NCI-H1930 (cell line): ENCODE measurements at places on chromosomes 7 and 10.

- DNase-seq: no peak
Observed at GRCh38 chr10:86759073-86759672, 2.8 kb downstream of the BMPR1A start.

DNA sequence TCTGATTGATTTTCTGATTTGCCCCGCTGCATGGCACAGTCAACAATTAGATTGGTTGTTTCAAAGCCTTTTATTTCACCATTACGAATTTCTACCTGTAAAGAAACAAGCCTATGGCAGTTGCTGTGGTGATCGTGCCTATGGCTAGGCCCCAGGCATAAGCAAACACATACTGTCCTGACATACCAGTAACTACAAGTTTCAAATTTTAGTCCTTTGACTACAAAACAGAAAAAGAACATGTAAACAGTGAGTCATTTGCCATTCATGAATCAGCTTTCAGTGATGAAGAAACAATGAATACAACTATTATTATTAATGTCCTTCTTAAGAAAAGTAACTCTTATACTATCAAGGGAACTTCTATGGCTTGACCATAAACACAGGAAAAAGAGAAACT, 168.0 kb upstream of the LRRN3 start:
- DNase-seq: no peak

DNA sequence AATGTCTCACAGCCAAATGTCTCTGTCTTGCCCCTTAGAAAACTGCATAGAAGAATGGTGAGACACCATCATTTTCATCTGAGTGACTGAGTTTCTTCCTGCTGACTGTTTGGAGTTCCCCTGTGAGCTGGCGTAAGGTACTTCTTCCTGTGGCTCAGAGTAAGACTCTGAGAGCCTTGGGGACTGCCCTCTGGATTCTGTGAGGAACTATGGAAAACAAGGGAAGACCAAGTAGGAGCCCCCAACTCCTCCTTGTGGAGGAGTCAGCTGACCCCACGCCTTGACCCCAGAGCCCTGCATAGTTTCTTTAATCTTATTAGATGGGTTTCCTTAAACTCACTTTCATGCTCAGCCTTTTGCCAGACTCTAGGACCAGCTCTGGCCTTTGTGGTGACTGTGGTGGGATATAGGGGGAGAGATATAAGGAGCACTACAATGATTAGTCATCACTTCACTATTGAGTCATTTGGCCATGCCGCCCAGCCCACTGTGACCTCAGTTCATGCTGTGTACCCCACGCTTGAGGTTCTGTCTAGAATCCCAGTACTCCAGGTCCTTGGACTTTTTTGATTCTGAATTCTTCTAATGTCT, 51.8 kb upstream of the FAM133B start:
- no peak for DNase-seq

- no peak for DNase-seq
Observed at GRCh38 chr7:98562381-98562823, 54.7 kb upstream of the NPTX2 start.

DNA sequence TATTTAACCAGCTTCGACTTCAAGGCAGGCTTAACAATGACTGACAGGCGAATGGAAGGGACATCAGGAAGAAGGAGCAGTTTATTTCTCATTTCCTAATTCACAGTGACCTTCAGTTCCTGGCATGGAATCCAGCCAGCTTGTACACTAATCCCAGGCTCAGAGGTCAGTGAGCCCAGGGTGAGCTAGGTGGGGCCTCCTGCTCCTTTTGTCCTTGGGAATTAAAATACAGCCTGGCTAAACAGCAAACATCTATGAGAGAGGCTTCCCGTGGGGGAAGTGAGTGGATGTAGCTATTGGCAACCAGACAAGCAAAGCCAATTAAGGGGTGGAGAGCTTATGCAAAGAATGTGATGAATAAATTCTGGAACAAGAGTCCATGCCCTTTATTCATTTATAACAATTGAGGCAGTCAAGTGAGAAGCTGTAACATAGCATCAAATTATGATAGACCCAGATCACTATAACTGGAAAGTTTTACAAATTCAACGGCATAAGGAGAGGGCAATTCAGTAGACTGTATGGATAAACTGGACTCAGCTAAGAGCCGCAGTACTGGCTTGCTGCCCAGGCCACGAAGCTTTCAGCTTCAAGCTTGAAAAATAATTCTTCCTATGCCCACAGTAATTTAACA, 57.1 kb downstream of the STK17A start:
- peak; percentile 13 for DNase-seq

- DNase-seq: no peak
Observed at GRCh38 chr10:48799341-48800006, 114.8 kb downstream of the WDFY4 start.

GRCh38 chr7:122273117-122273516, 31.4 kb downstream of the FEZF1 start:
- no peak for DNase-seq
